ENCODE measurements at places on chromosomes 3 and 15. TPM values are rescaled to one million over a fixed set of nuclear protein-coding genes. Genes with fewer than 3 reads are reported as not detected.

Gene ZMYND10
- 0.37 TPM for total RNA-seq

Gene ST8SIA2
- 13.6 TPM for total RNA-seq

DNA sequence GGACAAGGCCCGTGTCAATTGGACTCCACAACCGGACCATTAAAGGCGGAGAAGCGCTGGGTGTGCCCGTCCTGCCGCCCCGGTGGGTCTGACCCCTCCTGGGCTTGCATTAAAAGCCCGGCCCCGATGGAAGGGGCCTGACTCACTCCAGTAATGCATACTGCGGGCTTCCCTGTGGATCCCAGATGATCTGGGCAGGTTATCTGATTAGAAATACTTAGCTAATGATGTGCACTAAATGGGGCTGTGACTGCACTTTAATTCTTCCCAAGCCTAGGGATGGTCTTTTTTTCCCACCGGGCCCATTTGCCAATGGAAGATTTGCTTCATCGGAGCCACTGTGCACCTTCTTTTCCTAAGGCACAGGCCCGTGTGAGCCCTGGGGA lies 124.9 kb downstream of the TMEM266 start:
- H3K36me3 ChIP-seq = no peaks in the 10 kb centered on the region
- no peak overlapping the region for H3K27ac ChIP-seq
- no peak for DNase-seq

- H3K36me3 ChIP-seq = no peaks in the 10 kb centered on the region
- no peak overlapping the region for H3K27ac ChIP-seq
- H3K4me3 ChIP-seq = no peak overlapping the region
- H3K27me3 ChIP-seq = peaks cover 10% of the 10 kb centered on the region
Observed at GRCh38 chr3:194773771-194774455, 88.2 kb downstream of the FAM43A start.

GRCh38 chr3:146160321-146160963 lies 542 bp downstream of the PLOD2 start:
- H3K4me1 ChIP-seq = peaks cover 6% of the 10 kb centered on the region
- H3K36me3 ChIP-seq = no peaks in the 10 kb centered on the region
- H3K27ac ChIP-seq = no peak overlapping the region
- H3K27me3 ChIP-seq = peaks cover 24% of the 10 kb centered on the region

Data from neural progenitor cell (in vitro differentiated cells).